Right hindlimb (tissue), 1 donor: ENCODE measurements at places on chromosomes 6 and 20.
A peak's percentile ranks its signal among the peaks of the same experiment; 100 is the strongest.

DNA sequence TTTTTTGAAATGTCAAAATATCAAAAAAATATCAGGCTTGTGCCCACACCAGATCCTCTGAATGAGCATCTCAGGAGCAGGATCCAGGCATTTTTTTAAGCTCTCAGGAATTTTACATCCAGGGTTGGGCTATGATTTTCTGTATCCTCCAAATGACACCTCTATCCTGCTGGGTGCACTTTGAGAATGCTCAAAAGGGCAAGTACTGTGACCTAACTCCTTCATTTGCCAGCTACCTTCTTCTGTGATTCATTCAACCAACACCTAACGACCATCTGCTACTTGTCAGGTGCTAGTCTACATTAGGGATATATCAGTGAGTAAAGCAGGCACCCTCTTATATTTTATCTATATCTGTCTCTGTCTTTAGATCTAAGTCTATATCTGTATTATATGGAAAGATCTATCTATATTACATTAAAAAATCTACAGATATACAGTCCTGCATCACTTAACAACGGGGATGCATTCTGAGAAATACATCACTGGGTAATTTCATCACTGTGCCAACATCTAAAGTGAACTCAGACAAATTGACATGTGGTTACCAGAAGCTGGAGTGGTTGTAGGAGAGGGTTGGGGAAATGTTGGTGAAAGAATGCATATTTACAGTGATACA, 131.6 kb downstream of the KIF16B start:
- no peak for DNase-seq

- no peak for DNase-seq
Measured at GRCh38 chr6:138494312-138494711, 5.0 kb downstream of the NHSL1 start.

DNA sequence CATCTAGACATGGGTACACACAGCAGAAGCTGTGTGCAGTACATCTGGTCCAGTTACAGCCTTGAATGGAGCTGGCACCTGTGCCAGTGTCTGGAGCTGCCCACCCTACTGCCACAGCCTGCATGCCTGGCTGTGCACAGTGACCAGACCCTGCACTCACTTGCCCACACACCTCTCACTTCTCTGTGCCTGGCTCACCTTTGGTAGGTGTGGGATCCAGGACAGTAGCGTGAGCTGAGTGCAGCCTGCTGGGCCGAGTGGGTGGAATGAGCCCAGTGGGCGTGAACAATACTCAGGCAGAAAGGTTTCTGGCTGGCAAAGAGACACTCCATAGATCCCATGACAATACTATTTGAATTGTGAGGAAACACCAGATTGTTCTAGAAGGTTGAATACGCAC, 839.5 kb upstream of the FLRT3 start:
- no peak for DNase-seq

- no peak for DNase-seq
Measured at GRCh38 chr6:2969549-2969948, 1.8 kb downstream of the SERPINB6 start.

DNA sequence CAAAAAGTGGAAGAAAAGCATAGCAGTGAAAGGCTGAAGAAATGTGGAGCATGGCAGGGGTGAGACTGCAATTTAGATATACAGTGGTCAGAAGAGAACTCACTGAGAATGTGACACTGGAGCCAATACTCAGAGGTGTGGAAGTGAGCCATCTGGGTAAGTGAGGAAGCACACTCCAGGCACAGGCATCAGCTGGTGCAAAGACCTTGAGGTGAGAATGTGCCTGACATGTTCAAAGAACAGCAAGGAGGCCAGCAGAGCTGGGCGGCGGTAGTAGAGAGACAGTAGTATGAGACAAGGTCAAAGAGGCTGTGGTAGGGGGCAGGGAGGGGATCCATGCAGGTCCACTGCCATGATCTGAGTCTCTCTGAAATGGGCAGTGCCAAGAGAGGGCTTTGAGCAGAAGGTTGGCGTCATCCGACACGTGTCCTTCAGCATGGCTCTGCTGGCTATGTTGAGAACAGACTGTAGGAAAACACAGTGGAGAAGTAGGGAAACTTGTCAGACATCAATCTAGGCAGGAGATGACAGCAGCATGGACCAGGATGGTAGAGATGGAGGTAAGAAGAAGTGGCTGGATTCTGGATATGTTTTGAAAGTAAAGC, 84.4 kb downstream of the PLCG1 start:
- no peak for DNase-seq

- DNase-seq: no peak
Measured at GRCh38 chr6:34697544-34697836, 923 bp upstream of the ILRUN start.

GRCh38 chr6:11869672-11870340, 91.2 kb upstream of the ADTRP start:
- DNase-seq: peak; percentile 73

DNA sequence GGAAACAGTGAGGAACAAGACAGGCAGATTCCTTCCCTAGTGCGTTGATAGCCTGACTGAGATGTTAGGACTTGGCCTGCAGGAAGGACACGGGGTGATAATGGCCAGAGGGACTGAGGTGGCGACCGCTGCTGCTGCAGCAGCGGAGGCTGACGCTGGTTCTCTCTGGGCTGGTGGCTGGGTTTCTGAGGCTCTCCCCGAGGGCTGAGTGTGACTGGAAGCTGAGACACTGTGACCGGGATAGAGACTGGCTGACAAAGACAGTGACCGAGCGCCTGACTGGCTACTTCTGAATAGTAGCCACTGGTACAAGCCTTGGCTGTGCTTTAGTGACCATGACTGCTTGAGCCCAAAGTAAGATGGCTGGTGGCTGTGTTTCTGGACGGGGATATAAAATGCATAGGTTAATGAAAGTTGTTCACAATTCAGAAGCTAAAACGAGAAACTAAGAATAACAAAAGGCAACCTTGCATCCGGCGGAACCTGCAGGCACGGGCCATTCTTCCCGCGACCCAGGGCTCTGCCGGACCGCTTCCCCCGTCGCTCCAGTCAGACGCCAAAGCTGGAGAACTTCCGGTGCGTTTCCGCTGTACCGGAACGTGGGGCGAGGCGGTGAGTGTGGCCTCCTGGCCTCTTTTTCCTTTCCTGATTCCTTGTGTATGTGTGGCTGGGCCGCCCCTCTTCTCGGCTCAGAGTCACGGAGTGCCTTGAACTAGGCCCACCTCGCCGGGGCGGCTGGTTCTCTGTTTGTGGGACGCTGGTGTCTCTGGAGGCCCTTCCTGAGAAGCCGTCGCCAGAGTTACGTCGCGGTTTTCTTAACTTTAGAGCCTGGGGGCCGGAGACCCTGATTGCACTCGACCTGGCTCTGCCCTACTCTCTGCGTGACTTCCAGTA, at the start of gene AAR2:
Gene AAR2 (plus strand): TSS at position 587 of the 894 bp plus-strand sequence. CDS start 3,391 bp downstream, outside the sequence.
- DNase-seq: peak; percentile 86

GRCh38 chr20:48282591-48283228, 497.4 kb upstream of the SULF2 start:
- no peak for DNase-seq

DNA sequence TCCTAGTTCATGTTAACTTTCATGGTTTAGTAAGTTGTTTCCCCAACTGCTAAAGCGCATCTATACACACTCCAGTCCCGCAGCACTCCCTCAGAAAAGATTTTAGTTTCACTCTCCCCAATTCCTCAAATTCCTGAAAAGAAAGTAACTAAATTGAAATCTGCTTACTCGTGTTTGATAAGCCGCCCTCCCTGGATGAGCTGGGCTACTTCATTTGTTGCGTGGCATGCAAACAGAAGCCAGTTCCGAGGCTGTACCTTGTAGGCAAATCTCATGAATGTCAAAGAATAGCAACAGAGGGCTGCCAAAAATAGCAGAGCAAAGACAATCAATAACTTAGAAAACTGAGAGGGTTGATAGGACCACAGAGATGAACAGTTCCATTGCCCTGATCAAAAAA, 16.9 kb downstream of the MPC1 start:
- no peak for DNase-seq

GRCh38 chr6:150167479-150167873, 24.6 kb downstream of the PPP1R14C start:
- no peak for DNase-seq

- DNase-seq: no peak
Measured at GRCh38 chr6:105831311-105832097, 254.6 kb upstream of the PRDM1 start.

- no peak for DNase-seq
Measured at GRCh38 chr20:32934580-32934979, 69.7 kb downstream of the SUN5 start.

DNA sequence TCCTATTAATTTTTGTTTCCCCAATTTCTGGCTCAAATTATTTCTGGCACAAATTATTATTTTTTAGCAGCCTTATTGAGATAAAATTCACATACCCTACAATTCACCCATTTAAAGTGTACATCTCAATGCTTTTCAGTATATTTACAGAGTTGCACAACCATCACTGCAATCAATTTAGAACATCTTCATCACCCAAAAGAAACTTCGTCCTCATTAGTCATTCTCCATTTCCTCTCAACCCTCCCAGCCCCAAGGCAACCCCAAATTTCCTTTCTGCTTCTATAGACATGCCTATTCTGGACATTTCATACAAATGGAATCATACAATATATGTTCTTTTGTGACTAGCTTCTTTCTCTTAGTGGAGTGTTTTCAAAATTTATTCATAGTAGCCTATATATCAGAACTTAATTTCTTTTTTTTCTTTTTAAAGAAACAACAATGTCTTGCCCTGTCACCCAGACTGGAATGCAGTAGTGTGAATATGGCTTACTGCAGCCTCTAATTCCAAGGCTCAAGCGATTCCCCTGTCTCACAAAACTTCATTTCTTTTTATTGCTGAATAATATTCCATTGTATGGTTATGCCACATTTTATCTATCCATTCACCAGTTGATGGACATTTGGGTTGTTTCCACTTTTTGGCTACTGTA, 84.5 kb downstream of the DNAH8 start:
- no peak for DNase-seq

DNA sequence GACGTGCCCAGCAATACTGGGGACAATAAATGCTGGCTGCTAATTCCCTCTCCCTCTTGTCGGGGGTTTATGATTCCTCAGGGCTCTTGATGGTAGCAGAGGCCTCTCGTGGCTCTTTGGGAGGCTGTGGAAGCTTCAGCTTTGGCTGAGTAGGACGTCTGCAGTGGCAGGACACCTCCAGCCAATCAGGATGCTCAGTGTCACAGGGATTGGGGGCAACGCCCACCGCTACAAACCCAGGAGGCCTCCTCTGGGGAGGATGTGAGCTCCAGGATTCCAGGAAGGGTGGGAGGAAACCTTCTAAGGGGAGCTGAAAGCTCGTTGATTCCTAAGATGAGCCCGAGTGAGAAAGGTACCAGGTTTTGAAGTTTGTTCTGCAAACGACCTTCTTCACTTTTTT, 19.4 kb downstream of the RSPO4 start:
- no peak for DNase-seq

- no peak for DNase-seq
Measured at GRCh38 chr6:15893556-15894253, 230.9 kb upstream of the DTNBP1 start.

- no peak for DNase-seq
Measured at GRCh38 chr20:62177307-62177706, 5.5 kb upstream of the MTG2 start.

DNA sequence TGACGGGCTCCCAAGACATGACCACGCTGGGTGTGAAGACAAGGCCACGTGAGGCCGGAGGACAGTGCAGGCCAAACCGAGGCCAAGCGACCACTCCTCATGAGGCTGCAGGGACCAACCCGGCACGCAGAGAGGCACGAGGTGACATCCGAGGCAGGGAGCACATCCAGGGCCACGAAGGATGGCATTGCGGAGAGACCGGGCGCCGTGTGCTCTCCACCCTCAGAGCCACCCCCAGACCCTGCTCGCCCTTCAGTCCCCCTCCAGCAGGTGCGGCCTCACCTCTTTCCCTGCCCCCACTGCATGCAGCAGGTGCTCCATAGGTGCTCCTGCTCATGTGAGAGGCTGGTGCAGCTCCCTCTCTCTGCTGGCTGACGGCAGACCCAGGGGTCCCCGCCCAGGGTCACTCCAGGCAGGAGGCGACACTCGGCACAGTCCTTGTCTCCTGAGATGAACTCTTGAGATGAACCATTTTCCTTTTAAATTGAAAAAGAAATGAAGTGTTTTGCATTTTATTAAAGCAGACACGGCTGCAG, 33.8 kb upstream of the CHRNA4 start:
- DNase-seq: no peak

DNA sequence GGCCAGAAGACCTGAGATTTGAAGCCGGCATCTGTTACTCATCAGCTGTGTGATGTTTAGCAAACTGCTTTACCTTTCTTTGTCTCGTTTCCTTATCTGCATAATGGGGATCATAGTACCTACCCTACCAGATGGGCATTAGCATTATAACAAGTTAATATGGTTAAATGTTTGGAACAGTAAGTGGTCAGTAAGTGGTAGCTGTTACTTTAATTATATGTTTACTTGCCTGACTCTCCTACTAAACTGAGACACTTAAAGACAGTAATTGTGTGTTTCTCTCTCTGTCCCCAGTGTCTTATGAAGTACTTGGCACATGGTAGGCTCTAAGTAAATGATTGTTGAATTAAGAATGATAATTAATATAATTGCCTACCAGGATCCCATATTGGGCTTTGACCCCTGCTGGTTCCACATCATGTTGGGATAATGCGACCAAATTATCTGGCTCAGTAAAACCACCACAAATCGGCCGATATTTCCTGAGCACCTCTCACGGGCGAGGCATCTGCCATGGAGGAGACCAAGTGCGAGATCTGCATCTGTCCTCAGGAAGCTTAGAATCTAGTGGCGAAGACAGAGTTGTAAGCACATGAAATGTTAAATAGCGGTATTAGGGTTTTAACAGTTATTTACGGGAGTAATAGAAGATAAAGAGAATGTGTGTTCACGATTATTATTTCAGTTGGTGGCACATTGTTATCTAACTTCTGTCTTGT, 31.4 kb downstream of the PTK7 start:
- no peak for DNase-seq

DNA sequence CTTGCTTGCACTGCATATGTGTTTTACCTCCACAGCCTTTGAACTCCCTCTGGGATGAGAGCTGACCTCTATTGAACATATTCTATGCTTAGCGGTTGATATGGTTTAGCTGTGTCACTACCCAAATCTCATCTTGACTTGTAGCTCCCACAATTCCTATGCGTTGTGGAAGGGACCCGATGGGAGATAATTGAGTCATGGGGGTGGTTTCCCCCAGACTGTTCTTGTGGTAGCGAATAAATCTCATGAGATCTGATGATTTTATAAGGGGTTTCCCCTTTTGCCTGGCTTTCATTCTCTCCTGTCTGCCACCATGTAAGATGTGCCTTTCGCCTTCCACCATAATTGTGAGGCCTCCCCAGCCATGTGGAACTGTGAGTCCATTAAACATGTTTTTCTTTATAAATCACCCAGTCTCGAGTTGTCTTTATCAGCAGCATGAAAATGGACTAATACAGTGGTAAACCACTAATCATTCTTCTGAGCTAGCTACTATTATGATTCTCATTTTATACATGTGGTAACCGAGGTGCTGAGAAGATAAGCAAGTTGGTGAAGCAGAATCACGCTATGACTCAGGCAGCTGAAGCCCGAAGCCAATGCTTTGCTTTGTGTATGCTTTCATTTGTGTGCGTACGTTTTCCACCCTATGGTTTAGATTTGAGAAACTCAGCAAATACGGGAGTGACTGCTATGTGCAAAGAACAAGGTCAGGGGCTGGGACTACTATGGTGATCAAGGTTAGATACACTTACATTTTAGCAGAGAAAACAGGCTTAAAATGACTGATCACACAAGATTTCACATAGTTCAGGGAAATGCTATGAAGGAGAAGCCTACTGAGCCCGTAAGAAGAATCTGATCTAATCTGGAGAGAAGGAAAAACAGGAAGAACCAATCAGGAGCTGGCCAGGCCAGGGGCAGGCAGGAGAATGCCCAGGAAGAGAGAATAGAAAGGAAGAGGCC, 363.5 kb downstream of the ESR1 start:
- DNase-seq: no peak

GRCh38 chr6:12449447-12449846, 159.3 kb downstream of the EDN1 start:
- no peak for DNase-seq
